ENCODE measurements at places on chromosomes 5 and 9.
A peak's percentile ranks its signal among the peaks of the same experiment; 100 is the strongest.

DNA sequence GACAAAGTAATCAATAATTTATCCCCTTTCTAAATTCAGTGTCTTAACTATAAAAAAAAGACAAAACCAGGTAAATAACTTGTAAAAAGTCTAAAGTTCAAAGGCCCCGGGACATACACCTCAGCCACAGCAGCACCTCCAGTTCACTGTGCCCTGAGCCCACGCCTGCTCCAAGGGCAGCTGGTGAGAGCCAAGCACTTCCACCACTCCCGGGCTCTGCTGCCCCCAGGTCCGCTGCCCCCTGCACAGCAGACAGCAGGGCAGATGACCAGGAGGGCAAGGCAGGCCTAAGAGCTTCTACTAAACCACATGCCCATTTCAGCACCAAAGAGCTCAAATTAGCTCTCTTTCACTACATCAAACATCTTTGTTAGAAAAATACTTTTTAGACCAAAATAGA lies 91.9 kb downstream of the CAMSAP1 start:
- no peak for DNase-seq

DNA sequence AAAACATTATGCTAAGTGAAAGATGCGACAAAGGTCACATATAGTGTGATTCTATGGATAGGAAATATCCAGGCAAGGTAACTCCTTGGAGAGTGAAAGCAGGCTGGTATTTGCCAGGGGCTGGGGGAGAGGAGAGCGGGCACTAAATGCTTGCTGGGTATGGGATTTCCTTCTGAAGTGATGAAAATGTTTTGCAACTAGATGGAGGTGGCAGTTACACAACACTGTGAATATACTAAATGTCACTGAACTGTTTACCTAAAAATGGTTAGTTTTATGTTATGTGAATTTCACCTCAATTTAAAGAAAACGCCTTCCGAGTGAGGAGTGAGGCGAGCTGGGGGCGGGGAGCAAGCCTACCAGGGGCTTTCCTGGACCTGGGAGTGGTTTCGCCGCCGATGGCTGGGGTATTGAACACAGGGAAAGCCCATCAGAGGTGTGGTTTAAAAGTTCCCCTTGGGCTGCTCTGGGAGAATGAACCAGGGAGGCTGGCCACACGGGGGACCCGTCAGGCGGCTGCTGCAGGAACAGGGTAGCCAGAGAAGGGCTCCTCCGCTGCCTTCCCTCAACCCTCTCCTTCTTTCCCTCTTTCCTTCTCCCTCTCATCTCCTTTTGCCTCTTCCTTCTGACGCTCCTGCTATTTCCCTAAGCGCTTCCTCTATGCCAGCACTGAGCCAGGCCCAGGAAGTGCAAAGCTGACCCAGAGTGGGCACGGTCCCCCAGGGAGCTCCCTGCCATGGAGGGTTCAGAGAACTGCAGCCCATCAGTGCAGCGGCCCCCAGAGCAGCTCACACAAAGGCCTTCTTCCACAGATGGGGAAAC lies 4.9 kb downstream of the AKNA start:
- DNase-seq: peak; percentile 75

DNA sequence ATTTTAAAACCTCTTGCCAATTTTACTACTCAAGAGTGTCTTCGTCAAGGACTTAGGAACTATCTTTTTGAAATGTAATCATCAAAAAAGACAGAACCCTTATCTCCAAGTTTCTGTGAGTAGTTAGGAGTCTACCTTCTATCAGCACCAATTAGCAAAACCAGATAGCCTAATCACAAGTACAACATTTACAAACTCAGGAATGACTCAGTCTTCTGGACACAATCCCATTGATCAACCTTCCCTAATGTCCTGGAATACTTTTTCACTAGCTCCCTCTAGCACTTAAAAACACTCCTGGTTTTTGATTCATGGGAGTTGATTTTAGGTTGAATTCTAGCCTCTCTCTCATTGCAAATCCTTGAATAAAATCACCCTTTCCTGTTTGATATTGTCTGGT lies 680.7 kb downstream of the PRR16 start:
- no peak for DNase-seq

DNA sequence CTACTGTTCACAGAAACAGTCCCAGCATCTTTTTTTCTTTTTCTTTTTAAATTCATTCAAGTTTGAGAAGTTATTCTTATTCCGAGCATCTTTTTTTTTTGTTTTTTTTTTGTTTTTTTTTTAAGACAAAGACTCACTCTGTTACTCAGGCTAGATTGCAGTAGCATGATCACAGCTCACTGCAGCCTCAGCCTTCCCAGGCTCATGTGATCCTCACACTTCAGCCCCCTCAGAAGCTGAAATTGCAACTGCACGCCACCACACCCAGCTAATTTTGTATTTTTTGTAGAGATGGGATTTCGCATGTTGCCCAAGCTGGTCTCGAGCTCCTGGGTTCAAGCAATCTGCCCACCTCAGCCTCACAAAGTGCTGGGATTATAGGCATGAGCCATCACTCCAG lies 36.4 kb upstream of the CHD1 start:
- no peak for DNase-seq

- no peak for DNase-seq
These were observed 220.7 kb upstream of the MSX2 start for GRCh38 chr5:174503461-174504265.

DNA sequence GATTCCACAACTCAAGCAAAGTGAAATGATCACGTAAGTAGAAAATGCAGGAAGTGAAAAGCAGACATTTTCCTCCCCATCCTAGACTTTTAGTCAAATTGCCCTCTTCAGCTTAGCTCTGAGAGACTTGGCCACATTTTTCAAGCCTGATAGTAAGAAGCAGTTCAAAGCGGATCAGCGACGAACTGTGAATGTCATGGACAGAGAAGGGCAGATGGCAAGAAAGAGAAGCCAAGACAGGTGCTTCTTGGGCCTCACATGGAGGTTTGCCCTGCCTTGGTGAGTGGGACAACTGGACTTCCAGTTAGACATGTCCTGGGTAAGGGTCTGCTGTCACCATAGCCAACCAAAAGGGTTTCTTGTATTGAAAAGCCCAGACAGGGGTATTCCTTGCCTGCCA lies 291.5 kb downstream of the MED10 start:
- DNase-seq: no peak

GRCh38 chr5:180340856-180341255 lies 12.3 kb downstream of the GFPT2 start:
- no peak for DNase-seq

DNA sequence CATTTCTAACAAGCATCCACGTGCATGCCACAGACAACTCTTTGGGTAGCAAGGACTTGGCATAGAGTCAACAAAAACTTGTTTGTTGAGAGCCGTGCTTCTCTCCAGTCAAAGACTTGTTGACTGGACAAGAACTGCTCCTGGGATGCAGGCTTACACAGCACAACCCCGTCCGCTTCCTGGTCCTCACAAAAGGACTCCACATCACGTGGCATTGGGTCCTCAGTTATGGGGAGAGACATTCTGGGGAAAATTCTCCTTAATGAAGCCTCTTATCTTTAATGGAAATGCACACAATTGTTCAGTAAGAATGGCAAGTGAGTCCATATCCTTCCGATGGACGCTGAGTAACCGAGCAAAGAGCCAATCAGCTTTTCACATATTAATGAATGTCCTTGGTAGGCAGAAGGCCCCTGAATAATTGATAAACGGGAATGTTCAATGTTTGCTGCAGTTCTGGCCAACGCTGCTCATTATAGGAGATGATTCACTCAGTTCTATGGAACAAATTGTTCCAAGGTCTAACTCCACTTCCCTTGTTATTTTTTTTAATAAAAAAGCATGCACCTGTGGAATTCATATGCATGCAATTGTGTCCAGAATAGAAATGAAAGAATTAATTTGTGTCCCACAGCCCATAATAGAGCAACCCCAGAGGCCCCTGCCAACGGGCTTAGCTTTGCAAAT lies 97.0 kb upstream of the ZNF366 start:
- no peak for DNase-seq

- no peak for DNase-seq
These were observed 60.1 kb downstream of the TAF11L14 start for GRCh38 chr5:17694371-17694770.

- no peak for DNase-seq
These were observed 112.2 kb downstream of the C9orf152 start for GRCh38 chr9:110095776-110096175.

- peak; percentile 10 for DNase-seq
These were observed 17.8 kb downstream of the ATP6V0E1 start for GRCh38 chr5:173001229-173001841.

- DNase-seq: no peak
These were observed 247.6 kb upstream of the ACO1 start for GRCh38 chr9:32136700-32137339.

- DNase-seq: no peak
These were observed 219.8 kb upstream of the MAP3K1 start for GRCh38 chr5:56595566-56595965.

GRCh38 chr5:140213370-140213983 lies 38.5 kb downstream of the CYSTM1 start:
- DNase-seq: no peak

GRCh38 chr9:95852059-95853032 lies 23.1 kb upstream of the ERCC6L2 start:
- peak; percentile 7 for DNase-seq

- no peak for DNase-seq
These were observed 598.3 kb downstream of the CCDC171 start for GRCh38 chr9:16150938-16151650.

DNA sequence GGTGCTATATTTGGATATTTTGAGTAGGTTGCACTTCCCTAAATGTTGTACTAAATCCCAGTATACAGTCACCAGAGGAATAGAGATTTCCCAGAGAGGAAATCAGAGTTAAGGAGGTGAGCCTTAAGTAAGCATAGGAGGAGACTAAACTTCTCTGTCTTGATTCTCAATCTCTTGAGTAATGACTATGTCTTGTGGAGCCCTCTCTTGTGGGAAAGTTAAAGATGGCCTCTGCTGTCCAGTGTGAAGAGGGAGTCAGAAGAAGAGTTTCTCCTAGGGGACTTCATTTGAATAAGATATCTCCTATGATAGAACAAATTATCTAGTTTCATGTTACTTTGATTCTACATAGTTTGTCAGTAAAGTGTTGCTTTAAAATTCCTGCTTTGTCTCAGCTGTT lies 502.5 kb downstream of the PDE4D start:
- no peak for DNase-seq

DNA sequence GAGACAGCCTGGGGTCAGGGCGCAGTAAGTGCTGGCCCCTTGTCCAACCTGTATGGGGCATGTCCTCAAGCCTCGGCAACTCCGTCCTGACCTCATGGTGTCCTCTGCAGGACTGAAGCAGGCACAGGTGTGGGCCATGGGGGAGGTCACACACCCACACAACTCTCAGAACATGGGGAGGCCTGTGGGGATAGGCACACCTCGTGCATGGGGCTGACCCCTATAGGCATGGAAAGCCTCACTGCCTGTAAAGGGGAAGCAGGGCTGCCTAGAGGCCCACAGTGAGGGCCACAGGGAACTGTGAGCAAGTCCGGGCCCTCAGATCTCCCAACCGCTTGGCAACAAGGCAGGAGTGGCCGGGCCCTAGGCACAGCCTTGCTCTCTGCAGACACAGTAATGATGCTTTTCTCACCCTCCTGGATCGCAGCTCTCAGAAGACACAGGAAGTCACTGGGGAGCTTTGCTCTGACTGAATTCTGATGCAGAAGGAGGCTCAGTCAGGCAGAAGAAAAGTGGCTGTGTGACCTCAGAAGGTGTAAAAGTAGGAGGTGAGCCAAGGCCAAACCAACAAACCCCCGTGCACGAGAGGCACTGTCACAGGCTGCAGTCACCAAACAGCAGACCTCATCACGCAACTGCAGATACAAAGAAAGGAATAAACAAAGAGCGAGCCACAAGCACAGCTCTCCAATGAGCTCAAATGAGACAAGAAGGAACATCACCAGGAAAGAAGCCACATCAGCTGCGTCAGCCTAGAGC lies 5.4 kb downstream of the IPPK start:
- DNase-seq: peak; percentile 44

GRCh38 chr5:95743232-95743631 lies 12.1 kb downstream of the RHOBTB3 start:
- DNase-seq: no peak

DNA sequence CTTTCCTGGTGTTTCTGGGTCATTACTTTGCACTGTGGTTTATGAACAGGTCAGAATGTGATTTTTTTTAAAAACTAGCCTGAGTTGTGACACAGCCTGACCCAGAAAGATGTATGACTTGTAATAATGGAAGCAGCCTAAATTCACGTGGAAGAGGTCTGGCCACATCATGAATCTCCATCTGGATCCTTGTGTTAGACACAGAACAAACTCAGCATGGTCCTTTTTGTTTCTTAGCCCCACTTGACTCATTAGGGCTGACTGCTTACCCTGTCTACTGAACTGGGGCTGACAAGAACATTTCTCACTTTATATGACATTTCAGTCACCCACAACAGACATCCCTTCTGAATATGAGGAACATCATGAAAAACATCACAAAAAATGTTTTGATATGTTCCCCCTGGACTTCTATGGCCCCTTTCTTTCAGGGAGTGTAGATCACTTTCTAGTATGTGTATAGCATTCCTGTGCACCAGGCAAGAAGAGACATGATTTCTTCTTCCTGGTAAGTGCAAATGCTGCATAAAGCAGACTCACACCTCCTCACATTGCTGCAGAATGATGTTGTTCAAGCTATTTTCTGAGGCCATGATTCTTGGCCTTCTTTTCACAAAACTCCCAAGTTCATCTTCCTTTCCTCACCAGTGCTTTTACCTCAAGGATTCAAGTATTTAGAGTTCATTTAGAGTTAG lies 52.3 kb downstream of the ZNF622 start:
- DNase-seq: no peak

DNA sequence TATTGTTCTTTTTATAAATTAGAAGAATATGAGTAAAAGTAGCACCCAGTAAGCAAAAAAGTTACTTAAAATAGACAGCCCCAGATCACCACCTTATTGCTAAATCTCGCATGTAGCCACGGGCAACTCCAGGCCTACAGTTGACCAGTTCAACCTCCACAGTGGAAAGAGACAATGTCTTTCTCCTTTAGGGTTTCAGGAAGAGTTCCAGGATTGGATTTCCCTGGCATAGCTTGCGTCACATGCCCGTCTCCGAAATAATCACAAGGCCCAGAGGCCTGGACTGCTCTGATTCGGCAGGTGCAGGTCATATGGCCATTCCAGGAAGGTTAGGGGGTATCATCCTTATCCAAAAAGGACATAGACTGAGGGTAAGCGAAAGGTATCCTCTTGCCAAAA lies 9.9 kb upstream of the PFDN1 start:
- DNase-seq: no peak

- no peak for DNase-seq
These were observed 147.1 kb downstream of the IRX1 start for GRCh38 chr5:3742750-3743149.

DNA sequence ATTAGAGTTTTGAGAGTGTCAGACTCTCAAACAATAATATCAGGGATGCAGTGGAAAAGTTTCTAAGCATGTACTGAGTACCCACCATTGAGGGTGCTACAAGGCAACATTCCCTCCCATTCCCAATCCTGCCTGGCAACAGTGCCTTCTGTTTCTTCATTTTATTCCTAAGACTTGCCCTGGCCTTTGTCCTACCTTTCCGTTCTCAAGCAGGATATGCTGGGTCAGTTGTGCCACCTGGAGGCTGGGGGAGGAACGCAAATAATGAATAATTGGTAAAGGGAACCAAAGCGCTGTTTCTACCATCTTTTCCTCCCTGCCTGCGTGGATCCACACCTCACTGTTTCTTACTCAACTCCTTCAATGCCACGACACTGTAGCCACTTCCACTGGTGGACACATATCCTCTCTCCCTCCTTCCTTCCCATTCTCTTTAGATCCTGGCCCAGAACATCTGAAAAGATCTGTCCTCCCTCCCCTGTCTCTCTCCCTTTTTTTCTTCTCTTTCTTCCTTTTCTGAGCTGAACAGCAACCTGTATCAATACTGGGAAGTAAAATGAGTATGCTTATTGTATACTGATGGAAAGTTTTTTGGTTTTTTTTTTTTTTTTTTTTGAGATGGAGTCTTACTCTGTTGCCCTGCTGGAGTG lies 149.5 kb downstream of the C9orf152 start:
- DNase-seq: peak; percentile 26

GRCh38 chr9:117768750-117769395 lies 64.7 kb downstream of the TLR4 start:
- DNase-seq: no peak
